Kidney (tissue), 22 donors: ENCODE measurements at places on chromosomes 12 and 14. TPM values are rescaled to one million over a fixed set of nuclear protein-coding genes. Genes with fewer than 3 reads are reported as not detected.

PLEKHH1 gene
- total RNA-seq, result 26.2 TPM

DNA sequence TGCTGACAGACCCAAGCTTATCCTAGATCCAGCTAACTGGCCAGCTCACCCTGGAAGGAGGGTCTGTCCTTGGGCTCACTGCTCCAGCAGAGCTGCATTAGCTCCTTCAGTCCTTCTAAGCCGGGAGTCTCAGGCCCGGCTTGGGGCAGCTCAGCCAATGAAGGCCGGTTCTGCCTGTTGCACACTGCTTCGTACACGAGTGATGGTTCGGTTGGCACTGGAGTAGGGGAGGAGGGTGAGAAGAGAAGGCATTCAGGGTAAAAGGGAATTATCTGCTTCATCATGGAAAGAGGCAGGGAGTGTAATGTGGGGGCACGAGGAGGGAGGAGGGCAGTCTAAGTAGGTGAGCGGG lies 2.0 kb downstream of the RIPK3 start:
- peak; percentile 38 for DNase-seq
- H3K4me1 ChIP-seq, result peaks cover 5% of the 10 kb centered on the region
- H3K36me3 ChIP-seq, result no peaks in the 10 kb centered on the region
- no peak overlapping the region for H3K4me3 ChIP-seq
- H3K27ac ChIP-seq, result no peak overlapping the region

DNA sequence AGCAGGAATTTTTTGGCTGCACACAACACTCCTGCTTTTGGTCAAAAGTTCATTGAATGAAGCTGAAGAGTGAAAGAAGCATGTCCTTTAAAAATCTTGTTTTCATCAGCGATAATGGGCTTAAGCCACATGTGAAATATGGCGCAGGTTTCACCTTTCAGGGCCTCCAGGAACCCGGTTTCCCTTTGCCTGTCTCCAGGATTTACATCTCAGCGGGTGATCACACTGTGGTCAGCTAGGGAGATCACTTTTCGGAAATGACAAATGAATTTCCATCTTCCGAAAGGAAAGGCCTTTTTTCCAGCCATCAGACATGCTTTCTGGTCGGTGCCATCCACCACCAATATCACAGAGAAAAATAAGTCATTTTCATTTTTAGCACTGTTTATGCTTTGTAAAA lies 727.1 kb upstream of the TBX3 start:
- H3K4me1 ChIP-seq, result no peaks in the 10 kb centered on the region
- DNase-seq, result peak; percentile 34
- H3K27me3 ChIP-seq, result no peaks in the 10 kb centered on the region
- no peak overlapping the region for H3K4me3 ChIP-seq
- H3K36me3 ChIP-seq, result no peaks in the 10 kb centered on the region

- no peak overlapping the region for H3K4me3 ChIP-seq
- H3K27me3 ChIP-seq, result no peaks in the 10 kb centered on the region
- H3K4me1 ChIP-seq, result peaks cover 14% of the 10 kb centered on the region
- no peaks in the 10 kb centered on the region for H3K36me3 ChIP-seq
- DNase-seq, result no peak
Measured at GRCh38 chr14:63524537-63525155, 18.5 kb downstream of the PPP2R5E start.

PPP4R4 gene
- total RNA-seq, result 0.47 TPM
